Activated T-helper 1 cell treated with Interleukin-2 at 50 U/mL for 16 hours (primary cell): ENCODE measurements at places on chromosomes 2 and 18.

- no peak for DNase-seq
Observed at GRCh38 chr2:215434447-215435279, 1.2 kb downstream of the FN1 start.

DNA sequence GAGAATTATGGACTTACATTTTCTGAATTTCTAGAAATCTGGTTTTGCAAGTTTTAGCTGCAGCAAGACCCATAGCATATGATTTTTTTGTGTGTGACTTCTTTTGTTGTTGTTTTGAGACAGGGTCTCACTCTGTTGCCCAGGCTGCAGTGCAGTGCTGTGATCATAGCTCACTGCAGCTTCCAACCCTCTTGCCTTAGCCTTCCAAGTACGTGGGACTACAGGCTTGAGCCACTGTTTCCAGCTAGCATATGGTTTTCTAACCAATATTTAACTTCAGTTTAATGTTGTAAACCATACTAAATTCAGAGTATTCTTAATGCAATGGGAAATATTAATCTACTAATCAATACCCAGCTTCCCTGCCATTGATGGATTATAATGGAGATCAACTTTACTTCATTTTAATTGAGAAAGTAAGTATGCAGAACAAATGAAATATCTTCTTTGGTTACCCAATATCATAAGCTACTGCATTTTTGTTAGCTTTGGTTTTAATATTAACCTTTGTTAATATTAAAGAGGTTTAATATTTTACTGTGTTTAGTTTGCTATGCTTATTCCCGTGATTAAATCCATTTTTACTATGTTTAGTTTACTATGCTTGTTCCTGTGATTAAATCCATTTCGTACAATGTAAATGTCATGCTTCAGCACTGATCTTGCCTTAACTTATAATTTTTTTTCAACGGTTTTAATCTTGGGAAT is 273.4 kb upstream of the TMEFF2 start:
- no peak for DNase-seq

DNA sequence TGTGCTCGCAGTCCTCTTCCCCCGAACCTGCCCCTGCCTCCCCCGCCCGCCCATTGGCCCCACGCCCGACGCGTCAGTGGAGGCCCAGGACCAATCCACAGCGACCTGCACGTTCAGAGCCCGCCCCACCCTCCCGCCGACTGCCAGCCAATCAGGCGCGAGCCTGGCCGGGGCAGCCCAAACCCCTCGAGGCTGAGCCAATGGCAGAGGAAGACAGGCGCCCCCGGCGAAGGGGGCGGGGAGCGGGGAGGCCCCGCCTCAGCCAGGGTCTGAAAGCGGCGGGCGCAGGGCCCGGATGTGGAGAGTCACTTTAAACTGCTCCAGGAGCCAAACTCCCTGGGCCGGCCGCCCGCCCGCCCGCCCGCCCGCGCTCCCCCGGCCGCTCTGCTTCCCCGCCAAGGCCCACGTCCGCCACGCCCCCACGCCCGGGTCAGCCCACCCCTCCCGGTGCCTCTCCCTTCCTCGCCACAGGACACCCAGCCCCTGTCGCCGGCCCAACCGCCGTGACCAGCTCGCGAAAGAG is 520 bp downstream of the SAP130 start:
- DNase-seq: peak; percentile 100

- no peak for DNase-seq
Observed at GRCh38 chr2:191038241-191038725, 24.3 kb upstream of the STAT1 start.

- DNase-seq: no peak
Observed at GRCh38 chr2:24110660-24111303, 12.4 kb downstream of the PFN4 start.

DNA sequence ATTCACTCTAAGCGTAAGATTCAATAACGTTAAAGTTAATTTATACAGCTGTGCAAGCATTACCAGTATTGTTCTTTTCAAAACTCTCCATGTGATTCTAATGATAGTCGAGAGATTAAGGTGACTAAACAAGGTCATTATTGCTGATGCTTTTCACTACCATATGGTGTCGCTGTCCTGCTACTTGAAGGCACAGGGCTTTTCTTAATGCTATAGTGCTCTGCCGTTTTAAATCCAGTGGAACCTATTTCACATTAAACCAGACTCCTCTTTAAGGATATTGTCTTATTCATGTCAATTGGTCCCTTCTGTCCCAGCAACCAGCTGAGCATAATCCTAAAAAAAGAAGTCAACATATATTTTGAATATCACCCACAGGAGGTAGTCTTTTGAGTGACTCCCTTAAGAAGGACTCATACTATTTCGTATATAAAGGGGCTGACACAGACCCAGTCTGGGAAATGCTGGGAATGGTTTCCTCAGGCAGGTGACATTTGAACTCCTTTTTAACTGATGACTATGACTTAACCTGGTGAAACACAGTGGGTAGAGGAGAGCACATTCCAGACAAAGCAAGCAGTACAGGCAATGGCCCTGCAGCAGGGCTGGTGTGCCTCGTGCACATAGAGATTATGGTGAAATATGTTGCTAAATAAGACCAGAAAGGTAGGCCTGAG is 53.9 kb upstream of the CYTIP start:
- DNase-seq: no peak

DNA sequence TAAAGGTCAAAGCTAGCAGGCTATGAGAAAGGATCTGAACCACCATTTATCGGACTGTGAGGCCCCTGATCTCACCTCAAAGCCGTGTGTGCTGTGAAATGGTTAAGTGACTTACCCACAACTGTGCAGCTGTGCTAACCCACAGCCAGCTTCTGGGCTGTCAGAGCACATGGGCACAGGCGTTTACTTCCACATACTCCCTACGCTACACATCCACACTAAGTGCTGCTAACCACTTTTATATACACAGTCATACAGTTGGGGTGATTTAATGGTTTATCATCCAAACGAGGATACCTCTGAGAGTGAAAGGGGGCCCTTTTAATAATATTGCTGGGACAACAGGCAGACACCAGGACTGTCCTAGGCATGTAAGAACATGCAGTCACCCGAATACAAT is 37.3 kb downstream of the CYRIA start:
- DNase-seq: no peak

DNA sequence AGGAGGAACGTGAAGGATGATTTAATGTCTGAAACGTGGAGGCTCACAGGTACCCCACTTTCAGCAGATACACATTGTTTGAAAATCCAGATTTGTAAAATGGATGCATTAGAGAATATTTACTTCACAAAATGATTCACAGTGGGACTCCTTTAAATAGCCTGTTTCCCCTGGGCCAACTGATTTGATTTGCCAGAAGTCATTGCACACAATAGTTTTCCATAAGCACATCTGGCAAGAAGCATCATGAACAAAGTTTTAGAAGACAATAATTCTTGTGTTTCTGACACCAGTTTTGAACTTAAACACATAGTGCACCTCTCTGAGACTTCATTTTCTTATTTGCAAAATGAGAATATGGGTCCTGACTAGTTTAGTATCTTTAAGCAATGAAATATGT is 451.4 kb upstream of the SLC14A2 start:
- DNase-seq: no peak

GRCh38 chr2:8682719-8683667 is 1.1 kb downstream of the ID2 start:
- no peak for DNase-seq

DNA sequence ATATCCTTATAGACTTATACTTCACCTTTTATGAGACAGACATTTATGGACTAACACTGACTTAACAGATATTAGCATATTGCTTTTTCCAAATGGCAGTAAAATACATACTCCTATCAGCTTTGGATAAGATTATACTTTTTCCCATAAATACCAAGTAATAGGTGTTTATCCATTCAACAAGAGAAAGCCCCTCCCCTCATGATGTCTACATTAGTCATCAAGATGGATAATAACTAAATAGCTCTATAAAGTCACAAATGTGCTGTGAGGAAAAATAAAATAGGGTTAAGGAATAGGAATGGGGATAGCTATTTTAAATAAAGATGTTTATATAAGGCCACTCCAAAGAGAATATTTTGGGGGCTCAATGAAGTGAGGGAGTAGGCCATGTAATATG is 39.4 kb downstream of the CSRNP3 start:
- no peak for DNase-seq

- no peak for DNase-seq
Observed at GRCh38 chr2:182191061-182191460, 205.4 kb downstream of the PPP1R1C start.

GRCh38 chr18:13539050-13539449 is 187.3 kb downstream of the FAM210A start:
- DNase-seq: no peak

DNA sequence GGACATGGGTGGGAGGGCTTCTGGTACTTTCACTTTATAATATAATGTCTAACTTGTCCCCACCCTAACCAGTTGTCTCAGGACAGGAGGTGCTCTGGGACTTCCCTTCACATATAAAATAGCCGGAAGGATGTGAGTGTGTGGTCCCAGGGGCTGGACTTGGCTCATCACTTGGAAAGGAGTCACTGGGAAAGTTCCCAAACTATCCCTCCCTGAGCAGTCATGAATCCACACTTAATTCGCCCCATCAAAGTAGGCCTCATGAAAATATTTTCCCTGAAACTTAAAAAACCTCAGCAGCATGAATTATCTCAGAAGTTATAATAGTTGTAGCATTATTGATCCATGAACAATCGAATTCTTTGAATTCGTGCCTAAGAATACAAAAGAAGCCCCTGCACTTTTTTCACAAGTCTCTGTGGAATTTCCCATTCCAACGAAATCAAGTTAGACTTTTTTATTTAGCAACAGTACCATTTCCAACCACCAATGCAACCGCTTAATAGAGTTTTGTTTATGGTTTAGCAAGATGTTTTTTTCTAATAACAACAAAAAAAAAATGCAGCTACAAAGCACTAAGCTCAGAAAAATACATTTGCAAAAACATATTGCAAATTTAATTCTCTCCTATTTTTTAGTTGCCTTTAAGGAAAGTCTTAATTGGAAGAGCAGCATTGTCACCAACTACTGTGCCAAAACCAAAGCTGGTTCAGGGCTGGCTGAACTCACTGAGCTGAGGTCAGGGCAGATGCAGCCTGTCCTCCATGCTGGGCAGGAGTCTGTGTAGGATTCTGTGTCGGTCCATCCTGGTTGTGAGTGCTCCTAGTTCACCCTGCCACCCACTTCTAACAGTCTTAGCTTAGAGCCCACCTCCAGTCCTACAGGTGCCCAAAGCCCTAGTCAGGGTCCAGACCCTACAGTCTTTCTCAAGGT is 68.8 kb upstream of the SPTBN1 start:
- no peak for DNase-seq

- DNase-seq: no peak
Observed at GRCh38 chr2:166094325-166094724, 33.5 kb downstream of the SCN1A start.

DNA sequence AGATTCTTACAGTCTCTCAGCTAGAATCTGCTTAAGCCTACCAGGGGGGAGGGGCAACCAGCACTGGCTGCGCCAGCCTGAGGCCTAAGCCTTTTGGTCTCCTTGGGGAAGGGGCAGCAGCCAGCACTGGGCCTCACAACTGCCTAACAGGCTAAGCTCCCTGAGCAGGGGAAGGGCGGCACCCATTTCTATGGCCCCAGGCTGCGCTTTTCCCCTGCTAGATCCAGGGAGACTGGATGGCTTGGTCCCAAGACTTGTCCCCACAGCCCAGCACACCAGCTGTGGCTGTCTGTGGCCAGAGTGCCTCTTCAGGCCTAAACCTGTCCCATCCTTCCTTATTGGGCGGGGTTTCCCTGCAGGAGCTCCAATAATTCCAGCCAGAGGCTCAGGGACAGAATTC is 1230.3 kb upstream of the CRIM1 start:
- DNase-seq: no peak

GRCh38 chr2:3771576-3771975 is 68.2 kb downstream of the DCDC2C start:
- DNase-seq: no peak

GRCh38 chr18:8611916-8612576 is 2.8 kb downstream of the RAB12 start:
- no peak for DNase-seq

GRCh38 chr2:231557571-231558217 is 27.4 kb upstream of the NMUR1 start:
- peak; percentile 22 for DNase-seq

GRCh38 chr2:131835621-131836091 is 308.0 kb downstream of the CCDC74A start:
- no peak for DNase-seq

DNA sequence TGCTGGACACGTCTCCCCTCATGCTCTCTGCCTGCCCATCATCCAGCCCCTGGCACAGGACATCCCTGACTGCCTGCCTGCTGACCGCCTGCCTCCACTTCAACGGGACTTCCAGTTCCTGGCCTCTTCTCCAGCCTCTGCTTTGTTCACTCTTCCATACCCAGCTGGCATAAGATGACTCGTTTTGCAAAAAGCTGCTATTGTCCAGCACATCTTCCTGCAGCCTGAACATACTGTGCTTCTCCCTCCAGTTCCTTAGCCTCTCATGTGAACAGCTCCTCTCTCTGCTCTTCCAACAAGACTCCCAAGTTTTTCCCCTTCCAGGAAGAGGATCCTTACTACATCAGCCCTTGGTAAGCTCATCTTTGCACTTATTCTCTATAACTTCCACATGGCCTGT is 62.4 kb upstream of the SKOR2 start:
- no peak for DNase-seq

DNA sequence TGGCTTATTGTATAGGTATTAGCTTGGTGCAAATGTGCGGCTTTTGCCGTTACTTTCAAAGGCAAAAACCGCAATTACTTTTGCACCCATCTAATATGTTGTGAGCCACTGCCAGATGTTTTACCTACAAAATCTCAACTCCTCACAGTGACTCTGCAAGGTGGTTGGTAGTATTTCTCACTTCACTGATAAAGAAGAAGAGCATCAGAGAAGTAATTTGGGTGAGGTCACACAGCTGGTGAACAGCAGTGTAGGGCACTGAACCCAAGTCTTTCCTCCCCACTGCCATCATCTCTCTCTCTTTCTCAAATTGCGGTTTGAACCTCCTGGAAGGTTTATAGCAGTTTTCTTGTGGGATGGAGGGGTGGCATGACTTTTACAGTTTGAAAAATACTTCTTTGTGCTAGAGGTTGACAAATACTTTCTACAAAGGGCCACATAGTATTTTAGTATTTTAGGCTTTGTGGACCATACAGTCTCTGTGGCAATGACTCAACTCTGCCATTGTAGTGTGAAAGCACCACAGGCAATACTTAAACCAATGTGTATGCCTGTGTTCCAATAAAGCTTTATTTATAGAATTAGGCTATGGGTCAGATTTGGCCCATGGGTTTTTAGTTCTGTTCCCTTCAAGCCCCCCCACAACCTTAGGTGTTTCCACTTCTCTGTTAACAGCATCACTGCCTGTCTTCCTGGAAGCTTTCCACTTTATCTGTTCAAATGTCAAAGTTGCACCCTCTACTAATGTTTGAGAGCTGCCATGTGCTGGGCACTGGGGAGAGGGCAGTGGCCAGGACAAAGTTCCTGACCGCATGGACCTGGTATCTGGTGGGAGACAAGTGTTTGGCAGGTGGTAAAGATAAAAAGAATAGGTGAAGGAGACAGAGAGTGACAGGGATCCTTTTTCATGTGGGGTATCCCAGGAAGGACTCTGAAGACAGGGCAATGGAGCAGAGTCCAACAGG is 30.1 kb downstream of the FHOD3 start:
- no peak for DNase-seq
